ENCODE measurements at places on chromosomes 2 and 18.

- DNase-seq = no peak
Observed at GRCh38 chr2:205276116-205276777, 406.1 kb upstream of the NRP2 start.

GRCh38 chr2:27729198-27729597 lies 42.3 kb upstream of the MRPL33 start:
- DNase-seq = no peak

- peak; percentile 86 for DNase-seq
Observed at GRCh38 chr2:105235388-105236059, 6.0 kb upstream of the GPR45 start.

- DNase-seq = no peak
Observed at GRCh38 chr2:227933884-227934283, 62.5 kb downstream of the DAW1 start.

GRCh38 chr2:197161774-197162173 lies 148.8 kb downstream of the ANKRD44 start:
- DNase-seq = no peak

GRCh38 chr18:70380915-70381896 lies 92.4 kb downstream of the SOCS6 start:
- no peak for DNase-seq

DNA sequence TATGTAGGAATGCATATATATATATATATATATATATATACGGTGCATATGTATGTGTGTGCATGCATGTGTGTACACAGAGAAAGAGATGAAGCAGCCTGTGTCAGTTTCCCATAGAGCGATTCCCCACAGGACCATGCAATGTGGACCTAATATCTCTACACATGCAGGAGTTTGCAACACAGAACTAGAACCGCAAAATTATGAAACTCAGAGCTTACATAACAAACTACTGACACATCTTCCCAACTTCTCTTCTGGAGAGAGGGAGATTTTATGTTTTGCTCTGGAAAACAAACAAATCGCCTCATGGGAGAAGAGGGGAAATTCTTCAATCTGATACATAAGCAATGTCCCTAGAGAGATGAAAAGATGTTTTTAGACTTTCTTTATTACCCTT lies 377.2 kb downstream of the LRATD1 start:
- no peak for DNase-seq

GRCh38 chr2:189222468-189223105 lies 43.0 kb upstream of the COL5A2 start:
- no peak for DNase-seq

GRCh38 chr2:161136696-161137324 lies 23.4 kb upstream of the TANK start:
- no peak for DNase-seq

GRCh38 chr18:35458677-35459441 lies 38.9 kb downstream of the INO80C start:
- DNase-seq = no peak

DNA sequence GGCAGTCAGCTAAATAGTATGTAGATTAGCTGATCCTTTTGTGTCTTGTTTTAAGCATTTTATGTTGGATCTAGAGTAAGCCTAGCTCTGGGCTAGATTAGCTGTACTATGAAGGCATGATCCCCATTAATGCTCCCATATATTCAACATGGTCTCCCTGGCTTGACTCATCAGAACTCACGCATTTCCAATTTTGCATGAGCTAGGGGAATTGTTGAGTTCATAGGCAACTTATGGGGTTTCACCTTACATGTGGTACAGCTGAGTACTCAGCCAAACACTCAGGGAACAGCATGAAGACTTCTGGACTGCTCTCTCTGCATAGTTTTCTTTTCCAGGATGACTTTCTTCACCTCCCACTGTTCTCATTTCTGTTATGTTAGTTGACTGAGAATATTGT lies 248.2 kb downstream of the TMX3 start:
- no peak for DNase-seq

- no peak for DNase-seq
Observed at GRCh38 chr18:75116165-75116564, 92.8 kb downstream of the PTGR3 start.

GRCh38 chr18:79720359-79720733 lies 40.7 kb downstream of the CTDP1 start:
- no peak for DNase-seq

GRCh38 chr18:22399949-22400348 lies 17.8 kb downstream of the CTAGE1 start:
- DNase-seq = no peak

- no peak for DNase-seq
Observed at GRCh38 chr18:26134107-26134506, 438 bp downstream of the PSMA8 start.

- DNase-seq = no peak
Observed at GRCh38 chr18:12911929-12912703, 28.1 kb upstream of the PTPN2 start.

DNA sequence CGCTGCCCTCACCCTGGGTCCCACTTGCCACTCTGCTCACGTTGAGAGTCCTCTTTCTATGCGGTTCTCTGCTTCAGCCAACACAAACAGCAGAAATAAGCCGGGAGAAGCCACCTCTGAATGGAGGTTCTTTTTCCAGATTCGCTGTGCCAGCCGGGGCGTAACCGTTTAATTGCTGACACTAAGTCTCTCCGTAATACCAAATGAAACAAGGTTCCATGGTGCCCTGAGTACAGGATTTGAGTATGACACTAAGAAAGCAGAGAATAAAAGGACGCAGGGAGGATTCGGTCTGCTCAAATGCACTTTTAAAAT lies 37.6 kb downstream of the CTIF start:
- DNase-seq = no peak

DNA sequence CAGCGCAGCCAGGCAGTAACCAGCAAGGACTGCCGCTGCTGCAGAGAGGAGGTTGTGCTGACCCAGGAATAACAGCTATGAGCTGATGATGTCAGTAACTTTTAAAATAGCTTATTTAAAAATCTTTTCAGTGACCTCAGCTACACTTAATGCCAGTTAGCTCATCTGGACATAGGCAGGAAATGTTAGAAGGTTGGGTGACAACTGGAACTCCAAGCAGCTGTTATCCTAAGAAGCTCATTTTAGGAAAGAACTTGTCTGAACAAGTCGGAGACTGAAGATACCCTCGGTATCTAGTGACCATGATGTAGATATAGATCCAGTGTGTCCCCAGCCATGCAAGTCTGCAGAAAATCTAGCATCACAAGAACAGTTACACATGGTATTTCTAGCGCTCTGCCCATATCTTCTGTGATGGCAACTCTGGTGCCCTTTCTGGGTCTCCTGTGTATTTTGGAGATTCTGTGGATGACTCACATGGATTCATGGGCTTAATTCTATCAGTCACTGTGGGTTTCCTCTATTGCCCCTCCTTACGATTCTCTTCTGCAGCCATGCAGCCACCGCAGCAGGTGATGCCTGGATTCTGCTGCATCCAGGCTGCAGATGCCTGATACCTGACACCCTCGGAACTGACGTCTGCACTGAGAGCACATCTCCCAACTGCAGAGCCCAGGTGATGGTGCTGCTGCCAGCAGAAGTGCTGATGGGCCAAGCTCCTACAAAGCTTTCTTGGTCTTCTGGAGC lies 19.8 kb upstream of the PLEK start:
- no peak for DNase-seq

DNA sequence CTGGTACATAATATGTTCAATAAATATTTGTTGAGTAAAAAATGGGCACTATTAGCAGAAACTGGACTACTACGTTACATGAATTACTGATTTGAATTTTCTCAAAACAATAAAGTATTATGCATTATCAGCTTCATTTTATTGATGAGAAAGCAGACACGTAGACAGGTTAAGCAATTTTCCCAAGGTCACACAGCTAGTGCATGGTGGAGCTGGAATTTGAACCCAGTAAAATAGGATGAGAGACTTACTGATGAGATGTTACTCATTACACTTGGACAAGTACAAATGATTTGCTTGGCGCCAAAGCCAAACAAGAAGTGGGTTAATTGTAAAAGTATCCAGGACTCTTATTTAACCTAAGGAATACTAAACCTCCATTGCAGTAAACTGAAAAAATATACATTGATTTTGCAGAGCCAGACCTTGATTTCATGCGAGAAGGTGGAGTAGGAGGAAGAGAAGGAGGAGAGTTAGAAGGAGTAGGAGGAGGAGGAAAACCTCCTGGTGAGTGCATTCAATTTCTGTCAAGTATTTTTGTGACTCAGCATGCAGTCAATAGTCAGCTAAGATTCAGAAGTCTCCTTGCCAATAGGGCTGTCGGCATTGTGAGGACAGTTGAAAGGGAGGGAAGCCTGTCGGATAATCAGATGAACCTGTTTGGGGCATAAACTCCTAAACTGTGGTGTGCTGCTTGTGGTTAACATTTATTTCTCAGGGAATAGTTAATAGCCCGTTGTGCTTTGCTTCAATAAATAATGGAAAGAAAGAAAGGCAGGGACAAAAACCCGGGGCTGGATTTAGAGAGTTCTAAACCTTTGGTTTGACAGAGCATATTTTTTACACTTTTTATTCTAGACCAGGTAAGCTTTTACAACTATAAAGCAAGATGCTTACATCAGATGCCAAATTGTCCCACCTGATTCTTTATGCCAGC lies 77.0 kb upstream of the TACR1 start:
- no peak for DNase-seq

DNA sequence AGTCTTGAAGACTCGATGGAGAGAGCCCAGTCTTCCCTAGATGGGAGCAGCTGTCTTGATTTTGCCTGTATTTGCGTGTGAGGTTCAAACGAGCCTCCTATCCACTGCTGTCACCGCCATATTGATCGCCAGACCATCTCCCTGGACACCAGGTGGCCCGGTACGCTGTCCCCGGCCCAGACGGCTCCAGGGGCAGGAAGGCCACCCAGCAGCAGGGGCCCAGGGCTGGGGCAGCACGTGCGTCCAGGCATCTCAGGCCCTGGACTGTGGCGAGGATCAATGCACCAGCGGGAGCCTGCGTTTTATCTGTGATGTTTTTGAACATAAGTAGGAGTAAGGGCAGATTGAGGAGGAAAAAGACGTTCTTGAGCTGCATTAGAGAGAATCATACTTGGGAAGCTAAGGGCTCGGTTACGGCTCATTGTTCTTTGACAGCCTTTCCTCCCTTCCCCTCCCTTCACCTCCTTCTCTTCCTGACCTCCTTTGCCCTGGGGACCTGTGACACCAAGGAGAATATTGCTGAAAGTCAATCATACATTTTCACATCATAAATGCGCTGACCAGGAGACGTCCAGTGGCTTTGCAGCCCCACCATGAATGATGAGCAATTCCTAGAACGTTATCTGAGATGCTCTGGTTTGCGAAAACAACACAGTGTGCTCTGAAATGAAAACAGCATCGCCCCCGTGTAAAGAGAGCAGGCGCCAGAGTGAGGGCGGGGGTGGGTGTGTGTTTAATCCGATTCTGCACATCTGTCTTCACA lies 711.2 kb upstream of the SALL3 start:
- DNase-seq = no peak

GRCh38 chr2:8153258-8153718 lies 528.6 kb upstream of the ID2 start:
- no peak for DNase-seq

- no peak for DNase-seq
Observed at GRCh38 chr2:166932032-166932431, 43.8 kb downstream of the XIRP2 start.

DNA sequence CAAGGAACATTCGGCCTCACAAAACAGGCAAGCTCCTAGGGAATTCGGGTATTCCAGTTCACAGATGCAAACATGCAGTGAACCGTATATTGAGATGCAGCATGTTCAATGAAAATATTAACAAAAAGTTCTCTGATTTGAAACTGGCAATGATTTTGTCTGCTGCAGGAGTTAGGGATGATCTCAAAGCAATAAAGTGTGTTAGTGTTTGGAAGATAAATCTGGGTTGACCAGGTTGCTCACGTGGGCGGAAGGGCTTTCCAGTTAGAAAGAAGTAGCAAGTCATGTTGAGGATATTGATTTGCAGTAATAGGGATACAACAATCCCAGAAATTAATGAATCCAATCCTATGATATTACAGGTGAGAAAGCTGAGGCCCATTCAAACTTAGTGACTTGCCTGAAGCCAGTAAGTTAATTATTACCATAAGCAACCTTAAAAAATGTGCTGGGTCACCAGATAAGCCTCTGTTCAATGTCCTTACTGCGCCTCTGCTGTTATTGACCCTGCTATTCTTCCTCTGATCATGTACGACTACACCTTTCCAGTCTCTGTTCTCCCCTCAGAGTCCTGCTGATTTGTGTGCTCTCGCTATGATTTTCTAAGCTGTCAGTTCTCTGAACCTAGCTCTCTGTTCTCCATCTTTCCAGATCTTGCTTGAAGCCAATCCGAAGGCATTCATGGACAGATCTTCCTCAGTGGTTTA lies 370.8 kb downstream of the DSEL start:
- DNase-seq = no peak

- no peak for DNase-seq
Observed at GRCh38 chr2:60470340-60470739, 83.1 kb downstream of the BCL11A start.

DNA sequence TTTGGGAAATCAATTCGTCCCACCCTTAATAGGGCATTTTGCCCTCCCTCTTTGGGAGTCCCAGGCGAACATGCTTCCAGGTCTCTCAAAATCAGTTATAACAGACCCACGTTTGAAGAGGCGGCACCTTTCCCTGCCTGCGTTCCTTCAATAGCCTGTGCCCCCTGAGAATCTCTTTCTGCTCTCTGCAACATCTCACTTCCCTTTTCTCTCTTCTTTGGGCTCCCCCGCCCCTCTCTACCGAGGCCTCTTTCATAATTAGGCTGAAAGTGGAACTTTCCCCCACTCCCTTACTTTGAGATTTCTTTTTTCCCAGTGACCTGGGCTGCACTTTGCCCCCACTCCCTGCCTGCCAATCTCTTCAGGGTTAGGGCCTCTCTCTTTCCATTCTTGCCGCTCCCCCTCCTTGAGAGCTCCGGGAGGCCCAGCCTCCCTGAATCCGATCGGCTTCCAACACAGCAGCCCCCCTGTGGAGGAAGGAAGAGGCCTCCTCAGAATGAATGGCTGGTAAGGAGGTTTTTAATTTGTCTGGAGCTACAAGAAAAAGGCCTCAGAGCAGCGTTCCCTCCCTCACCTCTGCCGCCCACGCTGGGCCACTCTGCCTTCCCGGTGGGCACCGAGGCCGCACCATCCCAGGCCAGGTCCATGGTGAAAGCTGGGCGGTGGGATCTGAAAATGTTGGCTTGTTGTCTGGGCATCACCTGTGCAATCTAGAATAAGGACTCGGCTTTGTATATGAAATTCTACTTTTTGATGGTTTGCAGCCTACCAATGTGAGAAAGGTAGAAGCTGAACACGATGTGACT lies 162.6 kb upstream of the SIX3 start:
- DNase-seq = no peak

DNA sequence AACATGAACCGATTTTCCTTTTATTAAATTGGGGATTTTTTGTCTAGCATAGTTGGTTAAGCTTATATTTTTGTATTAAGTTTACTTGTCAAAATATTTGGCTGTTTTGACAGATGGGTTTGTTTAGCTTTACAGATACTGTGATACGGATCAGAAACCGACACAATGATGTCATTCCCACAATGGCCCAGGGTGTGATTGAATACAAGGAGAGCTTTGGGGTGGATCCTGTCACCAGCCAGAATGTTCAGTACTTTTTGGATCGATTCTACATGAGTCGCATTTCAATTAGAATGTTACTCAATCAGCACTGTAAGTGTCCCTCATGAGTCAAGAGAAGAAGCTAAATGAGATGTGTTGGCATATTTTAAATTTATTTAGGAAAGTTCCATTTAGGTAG lies 8.5 kb downstream of the PDK1 start:
- DNase-seq = no peak

- no peak for DNase-seq
Observed at GRCh38 chr2:12293874-12294273, 422.9 kb upstream of the TRIB2 start.

- no peak for DNase-seq
Observed at GRCh38 chr2:220736778-220737177, 835.3 kb downstream of the EPHA4 start.
